ENCODE measurements at places on chromosomes 11 and 22. TPM values are rescaled to one million over a fixed set of nuclear protein-coding genes. Genes with fewer than 3 reads are reported as not detected.

The KDM4D gene
- 0.68 TPM for total RNA-seq

- no peak for DNase-seq
These were observed 121.6 kb downstream of the KIRREL3 start for GRCh38 chr11:126878913-126879482.

- no peak for DNase-seq
These were observed 83.6 kb upstream of the TBCEL start for GRCh38 chr11:120940160-120940848.

DNA sequence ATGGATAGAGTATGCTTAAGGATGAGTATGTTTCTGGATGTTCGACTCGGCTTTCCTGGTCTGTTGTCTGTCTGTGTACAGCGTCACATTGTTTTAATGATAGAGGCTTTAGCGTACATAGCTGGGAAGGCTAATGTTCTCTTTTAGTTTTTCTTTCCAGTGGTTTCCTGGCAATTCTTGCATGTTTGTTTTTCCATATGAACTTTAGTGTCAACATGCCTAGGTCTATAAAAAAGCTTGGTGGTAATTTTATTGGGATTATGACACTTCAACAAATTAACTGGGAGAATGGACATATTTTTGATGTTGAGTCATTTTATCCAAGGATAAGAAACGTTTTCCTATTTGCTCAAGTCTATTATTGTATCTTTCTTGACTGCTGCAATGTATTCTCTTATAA, 17.6 kb downstream of the F2 start:
- no peak for DNase-seq

DNA sequence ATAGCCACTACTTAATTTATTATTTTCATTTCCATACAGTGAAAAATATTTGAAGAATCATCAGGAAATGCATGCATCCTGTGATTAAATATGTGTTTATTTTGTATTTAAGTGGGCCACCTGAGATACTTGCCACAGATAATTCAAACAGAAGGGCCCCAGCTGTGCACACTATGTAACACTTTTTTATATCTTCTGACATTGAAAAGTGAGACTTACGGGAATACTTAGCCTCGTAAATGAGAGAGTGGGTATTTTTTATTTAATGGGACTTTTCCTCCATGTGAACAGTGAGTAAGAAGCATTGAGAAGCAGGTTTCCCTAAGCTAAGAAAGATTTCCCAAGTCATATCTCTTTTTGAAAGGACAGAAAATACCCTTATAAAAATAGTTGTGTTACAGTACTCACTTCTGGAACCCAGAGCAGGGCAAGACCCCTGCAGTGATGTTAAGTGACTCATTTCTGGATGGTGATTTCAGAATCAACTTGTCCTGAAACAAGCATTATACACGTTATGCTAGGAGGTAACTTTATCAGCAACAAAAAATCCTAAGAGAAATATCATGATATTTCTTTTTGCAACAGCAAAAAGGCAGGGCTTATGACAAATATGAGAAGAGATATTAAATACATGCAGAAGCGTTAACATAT, 478.1 kb upstream of the CHORDC1 start:
- DNase-seq = no peak

DNA sequence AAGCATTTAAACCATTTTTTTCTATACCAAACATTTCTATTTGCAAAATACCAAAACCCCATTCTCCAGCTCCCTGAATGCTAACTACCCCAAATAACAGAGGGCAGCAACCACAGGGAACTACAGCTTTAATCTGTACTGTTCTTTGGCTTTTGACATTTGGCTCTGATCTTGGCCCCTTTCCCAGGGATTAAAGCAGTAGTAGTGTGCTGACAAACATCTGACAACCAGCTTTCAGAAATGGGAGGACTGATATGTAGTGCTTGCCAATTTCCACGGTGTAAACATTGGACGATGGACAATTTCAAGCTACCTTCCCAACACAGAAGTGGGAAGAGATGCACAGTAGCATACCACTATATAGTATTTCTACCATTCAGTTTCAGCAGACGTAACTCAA, 88.4 kb upstream of the TEAD1 start:
- DNase-seq = no peak

Measured in Calu3 (cell line).